Left lobe of liver (tissue), 2 donors: ENCODE measurements at places on chromosomes 7 and 10. TPM values are rescaled to one million over a fixed set of nuclear protein-coding genes. Genes with fewer than 3 reads are reported as not detected.

The PON3 gene
- 256 TPM for total RNA-seq

The H2BK1 gene
- not detected for total RNA-seq

The ZWINT gene
- total RNA-seq, result 0.65 TPM

The HSPA12A gene
- total RNA-seq, result 2.7 TPM

The ACTL6B gene
- total RNA-seq, result not detected

The STYXL1 gene
- 17.6 TPM for total RNA-seq

The GIMAP5 gene
- total RNA-seq, result 3.7 TPM
